ENCODE measurements at places on chromosomes 6 and 20.
A peak's percentile ranks its signal among the peaks of the same experiment; 100 is the strongest.

DNA sequence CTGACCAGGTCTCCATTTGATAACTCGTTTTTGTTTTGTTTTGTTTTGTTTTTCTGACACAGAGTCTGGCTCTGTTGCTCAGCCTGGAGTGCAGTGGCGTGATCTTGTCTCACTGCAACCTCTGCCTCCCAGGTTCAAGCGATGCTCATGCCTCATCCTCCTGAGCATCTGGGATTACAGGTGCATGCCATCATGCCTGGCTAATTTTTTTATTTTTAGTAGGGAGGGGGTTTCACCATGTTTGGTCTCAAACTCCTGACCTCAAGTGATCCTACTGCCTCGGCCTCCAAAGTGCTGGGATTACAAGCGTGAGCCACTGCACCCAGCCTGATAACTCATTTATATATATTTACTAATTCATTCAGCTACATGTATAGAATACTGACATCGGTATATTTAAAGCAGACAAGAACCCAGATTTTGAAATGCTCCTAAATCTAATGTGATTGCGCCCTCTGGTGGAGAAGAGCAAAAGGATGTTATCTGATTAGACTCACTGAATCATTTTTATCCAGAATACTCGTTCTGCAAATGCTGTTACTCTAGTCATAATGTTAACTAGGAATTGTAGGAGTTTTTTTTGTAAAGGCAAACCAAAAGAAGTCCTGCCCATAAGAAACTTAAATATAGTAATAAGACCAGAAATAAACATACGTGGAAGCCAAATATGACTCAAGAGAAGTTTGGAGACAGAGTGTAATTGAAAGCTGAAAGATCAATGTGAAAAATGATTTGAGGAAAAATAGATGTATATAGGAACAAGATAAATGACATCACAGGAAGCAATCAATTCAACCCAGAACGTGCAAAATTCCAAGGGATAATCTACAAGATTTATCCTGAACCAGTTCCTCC, 5.3 kb upstream of the COL12A1 start:
- DNase-seq, result no peak

- DNase-seq, result no peak
Observed at GRCh38 chr6:113340371-113340770, 516.8 kb upstream of the MARCKS start.

- DNase-seq, result no peak
Observed at GRCh38 chr6:1838604-1839213, 229.0 kb downstream of the FOXC1 start.

DNA sequence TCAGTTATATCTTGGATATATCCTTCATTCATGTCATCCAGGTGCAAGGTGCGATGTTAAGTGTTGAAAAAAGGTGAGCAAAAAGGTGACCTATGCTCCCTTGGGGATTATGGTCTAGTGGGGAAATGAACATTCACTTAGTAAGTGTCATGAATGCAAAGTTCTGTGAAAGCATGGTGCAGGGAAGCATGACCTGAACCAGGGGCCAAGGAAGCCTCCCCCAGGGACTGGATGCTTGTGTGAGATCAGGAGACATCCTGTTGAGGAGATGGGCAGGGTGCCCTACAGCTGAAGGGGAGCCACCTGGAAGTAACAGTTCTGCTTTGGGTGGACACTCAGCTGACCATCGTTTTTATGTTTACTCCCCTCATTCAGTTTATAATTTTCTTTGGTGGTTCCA, 179.5 kb downstream of the SYNDIG1 start:
- no peak for DNase-seq

GRCh38 chr6:31619805-31620585, 520 bp upstream of the PRRC2A start:
- DNase-seq, result peak; percentile 98

Data from anterior cingulate cortex (tissue), 58 donors.